Stimulated activated CD4-positive, alpha-beta T cell treated with anti-CD3 and anti-CD28 coated beads, Interleukin-1b, Interleukin-23, amount 100 ng/mL, for 24 hours (primary cell): ENCODE measurements at places on chromosomes 12 and 14.

DNA sequence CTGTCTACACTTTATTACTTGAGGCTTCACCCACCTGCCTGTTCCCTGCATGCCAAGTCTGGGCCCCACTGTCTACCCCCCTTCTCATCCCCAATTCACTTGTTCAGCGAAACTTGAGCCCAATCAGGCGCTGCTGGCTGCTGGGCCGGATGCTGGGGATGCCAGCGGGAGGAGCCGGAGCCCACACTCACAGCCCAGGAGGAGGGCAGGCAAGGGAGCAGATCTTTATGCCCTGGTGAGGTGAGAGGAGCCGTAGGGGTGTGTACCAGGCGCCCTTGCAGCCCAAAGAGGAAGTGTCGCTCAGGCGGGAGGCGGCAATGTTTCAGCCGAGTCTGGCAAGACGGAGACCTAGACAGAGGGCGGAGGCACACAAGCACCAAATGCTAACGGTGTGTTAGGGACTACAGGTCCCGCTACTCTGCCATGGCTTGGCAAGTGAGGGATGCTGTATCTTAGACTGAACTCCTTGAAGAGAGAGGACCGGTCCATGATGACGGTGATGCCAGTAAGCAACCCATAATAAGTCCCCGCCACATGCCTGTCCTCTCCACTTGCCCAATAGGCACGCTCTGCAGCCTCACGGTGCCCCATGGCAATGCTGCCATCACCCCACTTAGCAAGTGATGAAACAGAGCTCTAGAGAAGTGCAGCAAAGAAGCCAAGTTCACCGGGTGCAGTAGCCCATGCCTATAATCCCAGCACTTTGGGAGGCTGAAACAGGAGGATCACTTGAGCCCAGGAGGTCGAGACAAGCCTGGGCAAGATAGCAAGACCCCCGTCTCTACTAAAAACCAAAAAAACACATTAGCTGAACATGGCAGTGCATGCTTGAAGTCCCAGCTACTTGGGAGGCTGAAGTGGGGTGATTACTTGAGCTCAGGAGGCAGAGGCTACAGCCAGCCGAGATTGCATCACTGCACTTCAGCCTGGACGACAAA lies 41.6 kb downstream of the LRRC74A start:
- peak; percentile 19 for DNase-seq

DNA sequence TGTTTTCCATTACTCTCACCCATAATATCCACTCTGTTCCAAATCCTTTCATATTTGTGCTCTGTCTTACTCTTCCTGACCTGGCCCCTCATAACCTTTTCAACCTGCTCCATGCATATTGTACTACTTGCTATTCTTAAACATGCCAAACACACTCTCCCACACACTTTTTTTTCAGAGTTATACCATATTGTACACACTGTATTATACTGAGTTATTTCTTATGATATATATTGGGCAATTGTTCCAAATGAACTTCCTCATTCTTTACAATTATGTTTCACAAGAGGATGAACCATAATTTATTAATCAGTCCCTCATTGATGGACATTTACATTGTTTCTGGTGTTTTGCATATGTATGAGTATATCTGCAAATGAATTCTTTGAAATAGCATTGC lies 18.5 kb downstream of the ATL1 start:
- no peak for DNase-seq

GRCh38 chr14:103121846-103122584 lies 1.2 kb upstream of the TNFAIP2 start:
- DNase-seq, result no peak

DNA sequence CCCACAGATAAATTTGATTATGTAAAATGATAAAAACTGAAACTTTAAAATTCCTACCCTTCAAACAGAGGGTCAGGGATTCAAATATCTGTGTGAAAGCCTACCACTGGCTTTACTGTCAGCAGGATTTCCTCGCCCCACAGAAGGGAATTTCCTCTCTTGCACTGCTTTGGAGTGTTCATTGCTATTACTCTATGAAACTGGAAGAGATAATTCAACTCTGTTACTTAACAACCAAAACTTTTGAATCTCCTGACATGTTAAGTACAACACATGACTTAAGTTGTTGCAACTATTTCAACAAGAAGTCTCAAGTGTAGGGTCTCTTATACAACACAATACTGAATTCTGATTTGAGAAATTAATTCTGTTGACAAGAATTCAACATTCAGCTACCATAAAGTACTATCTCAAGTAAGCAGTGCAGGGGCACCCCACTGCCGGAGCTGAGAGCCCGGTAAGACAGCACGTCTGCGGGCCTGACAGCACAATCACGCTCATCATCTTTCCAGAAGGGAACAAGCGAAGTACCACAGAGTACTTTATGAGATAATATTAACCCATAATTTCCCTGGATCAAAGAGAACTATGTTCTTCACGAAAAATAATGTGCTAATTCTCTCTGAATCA lies 22.9 kb downstream of the DICER1 start:
- no peak for DNase-seq

DNA sequence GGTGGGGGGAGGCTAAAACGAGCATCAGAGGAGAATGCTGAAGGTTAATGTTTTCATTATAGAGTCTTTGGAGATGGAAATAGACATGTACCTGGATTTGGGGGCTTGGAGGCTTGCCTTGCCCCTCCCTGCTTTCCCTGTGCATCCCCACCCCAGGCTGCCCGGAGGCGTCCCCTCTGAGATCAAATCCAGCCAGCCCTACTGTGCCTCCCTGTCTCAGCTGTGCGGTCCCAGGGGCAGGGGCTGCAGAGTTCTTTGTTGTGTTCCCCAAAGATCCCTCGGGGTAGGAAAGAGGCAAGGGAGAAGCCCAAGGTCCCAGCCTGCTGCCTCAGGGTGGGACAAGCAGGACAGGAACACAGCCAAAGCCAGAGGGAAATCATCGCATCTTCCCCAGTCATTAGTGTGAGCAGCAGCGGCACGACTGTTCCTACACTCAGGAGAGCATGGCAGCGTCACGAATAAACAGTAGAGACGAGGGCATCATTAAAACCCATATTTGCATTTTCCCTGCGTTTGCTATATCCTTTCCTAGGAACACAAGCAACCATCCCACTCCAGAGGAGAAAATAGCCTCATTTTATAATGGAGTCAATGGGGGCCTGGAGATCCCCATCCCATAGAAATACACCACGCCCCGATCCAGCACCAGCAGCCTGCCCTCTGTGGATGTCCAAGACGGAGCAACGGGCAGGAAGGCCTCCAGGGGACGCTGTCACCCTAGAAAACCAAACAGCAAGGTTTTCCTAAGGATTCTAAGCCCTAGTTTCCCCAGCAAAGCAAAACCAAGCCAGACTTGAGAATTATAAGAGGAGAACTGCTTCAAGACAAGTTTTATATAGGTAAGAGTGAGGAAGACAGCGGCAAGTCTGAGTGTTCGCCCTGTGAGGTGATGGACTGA lies 32.4 kb downstream of the ANO2 start:
- DNase-seq, result no peak

- no peak for DNase-seq
These were observed 27.2 kb downstream of the PROX2 start for GRCh38 chr14:74848768-74849167.

DNA sequence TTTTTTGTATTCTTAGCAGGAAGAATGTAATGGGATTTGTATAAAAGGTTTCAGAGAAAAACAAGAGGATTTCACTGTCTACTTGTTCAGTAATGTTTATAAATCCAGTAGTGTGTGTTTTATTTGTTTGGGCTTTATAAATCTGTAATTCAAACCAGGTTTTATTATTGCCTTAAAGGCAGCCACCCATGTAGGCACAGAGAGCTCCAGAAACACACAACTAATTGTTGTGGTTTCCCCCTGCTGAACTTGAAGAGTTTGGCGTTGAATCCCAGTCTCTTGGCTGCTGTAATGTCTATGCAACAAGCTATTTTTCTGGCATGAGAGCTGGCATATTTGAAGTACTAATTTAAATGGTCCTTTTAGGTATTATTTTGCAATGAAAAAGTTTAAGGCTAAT lies 63.4 kb upstream of the SLCO1C1 start:
- DNase-seq, result no peak

GRCh38 chr12:40946612-40947194 lies 241.4 kb upstream of the PDZRN4 start:
- no peak for DNase-seq

DNA sequence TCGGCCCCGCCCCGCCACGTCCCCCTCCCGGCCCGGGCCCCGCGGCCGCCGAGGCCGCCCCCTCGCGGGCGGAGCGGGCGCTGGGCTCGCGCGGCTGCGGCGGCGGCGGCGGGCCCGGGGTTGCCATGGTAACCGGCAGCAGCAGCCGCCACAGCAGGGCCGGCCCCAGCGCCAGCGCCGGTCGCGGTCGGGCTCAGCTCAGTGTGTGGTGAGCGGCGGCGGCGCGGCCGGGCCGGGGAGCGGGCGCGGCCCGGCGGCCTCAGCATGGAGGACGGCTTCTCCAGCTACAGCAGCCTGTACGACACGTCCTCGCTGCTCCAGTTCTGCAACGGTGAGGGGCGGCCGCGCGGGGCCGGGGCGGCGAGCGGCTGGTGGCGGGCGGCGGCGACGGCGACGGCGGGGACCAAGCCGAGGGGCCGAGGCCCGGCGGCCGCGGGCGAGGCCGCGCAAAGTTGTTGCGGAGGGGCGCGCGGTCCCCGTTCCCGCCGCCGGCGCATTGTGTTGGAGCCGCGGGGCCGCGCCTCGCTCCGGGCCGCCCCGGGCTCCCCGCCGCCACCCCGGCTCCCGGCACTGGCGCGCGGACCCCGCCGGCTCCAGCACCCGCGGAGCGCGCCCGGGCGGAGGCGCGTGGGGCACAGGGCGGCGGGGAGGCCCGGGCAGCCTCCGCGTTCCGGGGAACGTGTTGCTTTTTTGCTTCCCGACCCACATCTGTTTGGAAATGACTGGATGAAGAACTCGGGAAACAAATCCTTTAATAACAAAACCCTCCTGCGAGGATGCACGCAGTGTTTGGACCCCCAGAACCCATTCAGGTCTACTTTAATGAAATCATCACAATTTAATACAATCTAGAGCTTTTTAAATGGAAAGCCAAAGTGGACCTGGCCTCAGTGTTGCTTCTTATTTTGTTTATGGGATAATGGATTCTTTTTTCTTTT lies at the start of gene EML1:
Gene EML1, plus strand, starts transcription at position 201 of the 938 bp plus-strand sequence. Its CDS starts 64 bp downstream, at position 265.
- DNase-seq, result peak; percentile 66

DNA sequence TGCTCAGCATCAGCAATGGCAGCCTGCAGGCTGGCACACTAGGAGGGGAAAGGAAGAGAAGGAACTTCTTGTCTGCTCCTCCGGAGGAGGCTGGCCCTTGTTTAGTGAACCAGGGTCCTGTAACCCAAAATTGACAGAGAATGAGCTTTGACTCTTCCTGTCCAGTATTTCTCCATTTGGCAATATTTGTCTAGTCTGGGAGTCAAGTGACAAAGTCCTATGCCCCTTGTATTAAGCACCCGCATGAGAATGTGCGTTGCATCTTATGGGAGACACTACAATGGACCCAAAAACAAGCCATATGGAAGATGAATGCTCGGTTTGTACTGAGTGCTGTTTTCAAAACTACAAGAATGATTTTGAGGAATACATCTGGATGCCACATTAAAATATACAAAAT lies 3.8 kb downstream of the KRT6C start:
- no peak for DNase-seq

DNA sequence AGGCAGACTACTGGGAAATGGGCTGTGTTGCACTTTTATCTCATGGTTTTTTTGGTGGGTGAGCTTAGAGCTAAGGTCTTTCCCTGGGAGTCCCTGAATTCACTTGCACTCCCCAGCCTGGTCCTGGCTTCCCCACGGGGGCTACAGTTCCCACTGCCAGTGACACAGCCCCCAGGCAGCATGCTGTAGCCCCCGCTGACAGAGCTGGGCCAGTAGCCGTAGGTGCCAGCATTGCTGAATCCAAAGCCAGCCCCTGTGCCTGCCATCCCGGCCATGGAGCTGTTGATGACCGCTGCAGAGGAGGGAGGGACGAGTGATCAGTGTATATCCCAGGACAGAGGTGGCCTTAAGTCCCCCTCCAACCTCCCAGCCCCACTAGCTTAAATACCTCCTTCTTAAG lies 6.9 kb upstream of the KRT72 start:
- no peak for DNase-seq

GRCh38 chr14:100608586-100609330 lies 21.5 kb upstream of the BEGAIN start:
- DNase-seq, result no peak

DNA sequence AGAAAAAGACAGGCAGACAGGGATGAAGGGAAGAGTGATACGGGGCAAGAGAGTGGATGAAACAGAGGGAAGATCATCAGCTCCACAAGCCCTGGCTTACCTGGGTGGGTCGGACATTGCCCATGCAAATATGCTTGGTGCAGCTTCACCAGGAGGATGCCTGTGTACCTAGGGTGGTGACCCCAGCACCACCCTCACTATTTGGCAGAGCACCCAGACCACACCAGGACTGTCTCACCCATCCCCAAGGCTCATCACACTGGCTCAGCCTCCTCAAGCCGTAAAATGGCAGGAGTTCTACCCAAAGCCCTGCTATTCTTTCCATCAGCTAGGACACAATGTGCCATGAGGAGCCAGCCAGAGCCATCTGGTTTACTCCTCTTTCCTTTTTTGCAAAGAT lies 3.0 kb downstream of the GALNT8 start:
- DNase-seq, result no peak

DNA sequence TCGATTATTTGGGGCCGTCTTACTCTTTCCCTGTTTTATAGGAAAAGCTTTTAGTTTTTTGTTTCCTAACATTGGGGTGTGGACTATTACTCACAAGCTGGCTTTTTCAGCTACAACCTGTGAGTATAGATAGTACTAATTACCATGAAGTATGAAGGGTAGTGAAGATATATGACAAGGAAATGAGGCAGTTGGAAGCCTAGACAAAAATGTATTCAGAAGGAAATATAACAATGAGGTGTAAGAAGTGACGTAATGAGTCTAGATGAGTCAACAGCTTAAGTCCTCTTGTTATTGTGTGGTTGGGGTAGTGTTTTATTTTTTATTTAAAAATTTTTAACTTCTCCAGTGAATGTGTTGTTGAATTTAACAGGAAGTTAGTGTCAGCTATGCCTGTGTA lies 804.5 kb downstream of the NRXN3 start:
- no peak for DNase-seq

DNA sequence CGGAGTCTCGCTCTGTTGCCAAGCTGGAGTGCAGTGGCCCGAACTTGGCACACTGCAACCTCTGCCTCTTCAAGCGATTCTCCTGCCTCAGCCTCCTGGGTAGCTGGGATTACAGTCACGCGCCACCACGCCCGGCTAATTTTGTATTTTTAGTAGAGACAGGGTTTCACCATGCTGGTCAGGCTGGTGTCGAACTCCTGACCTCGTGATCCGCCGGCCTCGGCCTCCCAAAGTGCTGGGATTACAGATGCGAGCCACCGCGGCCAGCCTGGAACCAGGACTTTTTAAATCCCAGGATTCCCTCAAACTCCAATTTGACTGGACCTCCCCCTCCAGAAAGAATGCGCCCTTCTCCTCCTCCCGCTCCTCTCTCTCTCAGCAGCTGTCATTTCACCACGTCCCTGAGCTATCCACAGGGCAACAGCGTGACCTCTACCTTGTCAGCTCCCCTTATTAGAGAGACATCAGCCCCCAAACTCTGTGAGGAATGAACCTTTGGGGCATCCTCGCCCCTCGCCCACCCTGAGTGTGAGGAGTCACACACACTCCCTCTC lies 2.0 kb downstream of the ESYT1 start:
- no peak for DNase-seq

GRCh38 chr12:14664434-14665023 lies 31.9 kb downstream of the GUCY2C start:
- no peak for DNase-seq
